Activated naive CD8-positive, alpha-beta T cell treated with anti-CD3 and anti-CD28 coated beads for 36 hours (primary cell): ENCODE measurements at places on chromosomes 5 and 9.

DNA sequence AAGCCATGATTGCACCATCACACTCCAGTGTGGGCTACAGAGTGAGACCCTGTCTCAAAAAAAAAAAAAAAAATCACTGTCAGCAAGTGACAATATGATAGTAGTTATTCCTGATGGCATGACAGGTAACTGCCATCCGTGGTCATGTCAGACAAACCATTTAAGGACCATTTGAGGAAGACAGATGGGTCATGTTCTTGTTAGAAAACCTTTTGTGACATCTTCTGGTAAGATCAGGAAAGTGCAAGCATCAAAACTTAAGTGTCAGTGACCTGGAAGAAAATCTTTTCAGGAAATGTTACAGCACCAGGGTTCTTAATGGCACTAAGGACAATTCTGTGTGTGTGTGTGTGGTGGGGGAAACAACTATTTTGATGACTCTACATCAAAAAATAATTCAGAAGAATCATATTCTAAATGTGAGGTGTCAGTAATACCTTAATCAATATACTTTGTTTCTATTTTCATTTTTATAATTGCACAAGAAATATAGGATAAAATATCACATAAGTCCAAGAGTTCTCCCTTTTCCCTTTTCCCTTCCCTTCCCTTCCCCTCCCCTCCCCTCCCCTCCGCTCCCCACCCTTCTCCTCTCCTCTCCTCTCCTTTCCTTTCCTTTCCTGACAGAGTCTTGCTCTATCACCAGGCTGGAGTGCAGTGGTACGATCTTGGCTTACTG lies 17.8 kb downstream of the SLC38A9 start:
- no peak for DNase-seq

DNA sequence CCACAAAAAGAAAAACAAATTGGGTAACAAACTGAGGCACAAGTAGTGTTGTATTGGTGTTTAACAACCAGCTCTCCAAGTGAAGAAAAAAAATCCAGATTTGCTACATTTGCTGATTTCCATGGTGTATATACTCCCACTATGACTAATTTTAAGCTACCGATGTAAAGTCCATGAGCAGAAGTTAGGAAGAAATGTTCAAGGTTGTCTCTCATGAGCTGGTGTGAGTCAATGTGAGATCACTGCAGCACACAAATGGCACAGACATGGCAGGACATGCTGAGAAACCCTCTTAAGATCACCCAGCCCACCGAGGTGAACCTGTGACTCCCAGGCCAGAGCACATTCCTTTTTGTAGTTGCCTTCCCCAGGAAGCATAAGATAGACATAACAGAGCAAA lies 36.2 kb downstream of the SLC44A1 start:
- no peak for DNase-seq

DNA sequence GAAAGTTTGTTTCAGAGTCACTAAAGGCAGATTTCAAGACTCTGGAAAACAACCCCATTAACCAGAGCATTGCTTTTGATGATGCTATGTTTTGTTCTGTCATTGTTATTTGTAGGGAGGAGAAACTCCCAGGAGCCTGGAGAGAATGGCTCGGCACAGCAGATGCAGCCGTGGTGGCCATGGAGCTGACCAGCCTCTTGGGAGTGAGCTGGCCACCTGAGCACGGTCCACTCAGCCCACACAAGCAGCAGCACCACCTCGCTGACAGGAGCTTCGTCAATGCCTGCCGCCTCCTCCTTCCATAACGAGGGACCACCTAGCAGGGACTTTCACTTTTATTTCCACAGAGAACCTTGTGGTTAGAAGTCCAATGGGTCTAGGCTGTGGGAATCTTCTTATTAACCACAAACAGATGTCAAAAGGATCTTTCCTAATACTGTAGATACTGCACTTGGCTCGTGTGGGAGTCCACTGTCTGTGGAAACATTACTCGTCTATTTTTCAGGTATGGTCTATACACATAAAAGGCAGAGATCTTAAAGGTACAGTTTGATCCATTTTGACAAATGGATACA lies 21.0 kb upstream of the SMIM32 start:
- no peak for DNase-seq

GRCh38 chr9:7298123-7298522 lies 501.5 kb downstream of the DMAC1 start:
- peak; percentile 72 for DNase-seq

- no peak for DNase-seq
Observed at GRCh38 chr5:148403344-148403743, 19.6 kb downstream of the FBXO38 start.
